Activated CD4-positive, CD25-positive, alpha-beta regulatory T cell (primary cell): ENCODE measurements at places on chromosomes 3 and 15.

DNA sequence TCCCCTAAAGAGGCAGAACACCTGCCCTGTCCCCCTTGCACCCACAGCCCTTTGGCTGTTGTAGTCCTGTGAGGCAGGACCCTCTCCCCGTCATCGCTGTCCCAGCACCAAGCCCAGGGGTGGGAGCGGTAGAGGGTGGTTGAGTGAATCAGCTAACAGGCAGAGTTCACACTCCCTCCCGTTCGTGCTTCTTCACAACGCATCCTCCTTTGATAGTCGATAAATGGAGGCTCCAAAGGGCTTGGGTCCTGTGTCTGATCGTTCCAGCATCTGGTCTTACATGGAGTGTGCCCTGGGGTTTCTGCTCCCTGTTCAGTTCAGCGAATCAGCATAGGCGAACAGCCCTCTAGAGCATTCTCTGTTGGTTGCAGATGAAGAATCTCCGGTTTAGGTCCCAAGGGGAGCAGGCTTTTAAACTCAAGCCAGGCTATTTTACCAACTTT is 820 bp upstream of the HMCES start:
- DNase-seq, result no peak

- no peak for DNase-seq
Measured at GRCh38 chr3:50134367-50134766, 20.8 kb upstream of the SEMA3F start.

DNA sequence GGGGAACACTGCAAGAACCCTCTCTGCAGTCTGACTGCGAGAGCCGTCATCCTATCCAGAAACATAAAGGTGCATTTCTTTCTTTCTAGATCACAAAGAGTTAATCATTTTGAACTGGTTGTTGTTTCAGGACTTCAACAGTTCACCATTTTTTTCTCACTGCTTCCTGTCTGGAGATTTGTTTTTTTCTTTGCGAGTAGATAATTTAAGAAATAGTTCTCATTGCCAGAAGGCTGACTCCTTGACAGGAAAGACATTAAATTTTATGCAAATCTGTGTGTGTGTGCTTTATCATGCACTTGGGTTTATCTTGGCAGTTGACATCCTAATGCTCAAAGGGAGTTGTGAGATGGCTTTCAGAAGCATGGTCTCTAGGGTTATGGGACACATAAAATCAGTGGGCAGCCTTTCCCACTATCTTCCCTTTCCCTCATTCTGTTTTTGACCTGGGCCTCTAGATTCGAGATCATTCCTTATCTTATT is 123.5 kb upstream of the TBL1XR1 start:
- no peak for DNase-seq

- DNase-seq, result no peak
Measured at GRCh38 chr3:31041161-31041978, 146.9 kb upstream of the GADL1 start.

DNA sequence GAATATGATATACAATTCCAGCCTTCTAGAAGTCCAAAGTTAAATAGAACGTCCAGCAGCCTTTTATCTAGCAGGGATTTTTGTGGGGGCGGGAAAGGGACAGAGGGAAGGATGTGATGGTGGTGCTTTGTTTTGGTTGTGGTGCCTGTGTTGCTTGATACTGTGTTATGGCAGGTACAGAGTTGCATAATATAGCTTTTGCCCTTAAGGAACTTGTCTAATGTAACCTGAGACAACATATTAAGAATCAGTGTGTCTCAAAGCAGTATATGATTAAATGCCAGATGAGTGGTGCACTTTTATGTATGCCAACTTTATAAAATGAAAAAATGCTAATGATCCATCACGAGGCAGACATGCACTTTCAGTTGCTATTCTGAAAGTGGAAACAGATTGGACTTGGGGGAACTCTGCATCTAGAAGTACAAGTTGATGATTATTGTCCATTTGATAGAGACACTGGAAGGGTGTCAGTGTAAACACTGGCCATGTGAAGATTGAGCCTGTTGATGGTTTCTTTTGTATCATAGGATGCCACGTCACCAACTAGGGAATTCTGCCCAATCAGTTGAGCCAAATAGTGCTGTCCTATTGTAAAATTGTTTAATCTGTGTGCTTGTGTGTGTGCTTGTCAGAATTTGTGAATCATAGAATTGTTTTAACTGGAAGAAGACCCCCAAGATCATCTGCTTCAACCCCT is 23.0 kb downstream of the NEO1 start:
- DNase-seq, result no peak

- no peak for DNase-seq
Measured at GRCh38 chr3:196927571-196928453, 14.5 kb downstream of the NCBP2 start.
